ENCODE measurements at places on chromosomes 2 and 18.
A peak's percentile ranks its signal among the peaks of the same experiment; 100 is the strongest.

DNA sequence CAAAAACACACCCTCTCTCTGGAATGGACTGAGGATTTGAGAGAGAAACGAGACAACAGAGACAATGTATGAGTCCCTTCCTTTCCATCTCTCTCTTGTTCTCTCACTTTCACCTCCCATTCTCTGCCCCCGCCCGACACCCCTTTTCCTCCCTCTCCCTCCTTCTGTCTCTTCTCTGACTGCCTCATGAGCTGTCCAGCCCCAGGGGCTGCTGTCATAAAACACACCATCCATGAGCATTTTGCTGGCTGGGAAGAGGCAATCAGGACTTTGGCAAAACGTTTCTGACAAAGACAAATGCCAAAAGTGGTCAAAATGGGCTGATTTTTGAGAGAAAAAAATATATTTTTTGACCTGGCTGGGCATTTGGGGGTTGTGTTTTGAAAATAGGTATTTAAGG lies 377.2 kb downstream of the EN1 start:
- no peak for DNase-seq

DNA sequence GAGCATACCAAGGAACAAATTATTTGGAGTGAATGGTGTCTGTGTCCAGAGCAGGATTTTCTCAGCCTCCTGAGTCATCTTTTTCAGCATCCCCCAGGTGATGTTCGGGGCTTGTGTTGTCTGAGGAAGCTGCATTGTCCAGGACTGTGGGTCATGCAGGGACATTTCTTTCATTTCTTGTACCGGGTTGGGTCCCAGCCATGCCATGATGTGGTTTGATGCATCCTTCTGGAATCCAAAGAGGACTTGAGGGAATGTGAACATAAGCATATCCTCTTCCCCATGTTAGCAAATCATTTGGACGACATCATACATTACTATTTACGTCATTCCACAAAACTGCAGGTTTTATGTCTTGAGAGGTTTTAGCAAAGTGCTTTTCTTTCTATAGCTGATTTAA lies 797.8 kb downstream of the CCDC85A start:
- DNase-seq = no peak

GRCh38 chr2:5057891-5058351 lies 634.3 kb upstream of the SOX11 start:
- DNase-seq = no peak

DNA sequence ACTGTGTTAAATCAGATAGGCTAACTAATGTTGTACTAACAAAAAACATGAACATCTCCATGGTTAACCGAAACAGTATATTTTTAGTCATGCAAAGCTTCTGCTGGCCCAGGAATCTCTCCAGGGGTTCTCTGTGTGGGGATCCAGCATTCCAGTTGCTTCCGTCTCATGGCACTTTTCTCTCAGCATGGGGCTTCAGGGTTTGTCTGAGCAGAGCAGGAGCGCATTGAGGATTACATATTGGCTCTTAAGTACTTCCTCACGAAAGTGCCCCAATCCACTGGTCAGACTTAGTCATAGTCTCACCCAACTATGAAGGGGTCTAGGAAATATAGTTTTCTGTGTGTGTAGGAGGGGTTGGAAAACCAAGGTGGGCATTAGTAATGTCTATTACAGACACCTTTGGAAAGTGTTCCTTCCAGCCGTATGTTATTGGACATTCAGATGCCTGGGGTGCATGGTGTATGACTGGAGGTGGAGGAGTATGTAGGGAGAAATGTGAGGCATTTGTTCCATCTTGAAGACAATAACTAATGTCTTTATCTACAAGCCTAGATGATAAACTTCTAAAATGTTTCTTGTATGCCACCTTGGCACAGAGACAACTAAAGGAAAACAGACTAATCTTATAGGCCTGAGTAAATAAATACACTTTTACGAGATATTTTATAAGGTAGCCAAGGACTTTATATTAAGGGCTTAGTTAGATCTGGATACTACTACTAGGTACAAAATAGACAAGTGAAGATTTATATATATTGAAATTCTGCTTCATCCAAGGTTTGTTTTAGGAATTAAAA lies 123.8 kb upstream of the ZEB2 start:
- DNase-seq = no peak

GRCh38 chr2:102915128-102915527 lies 153.3 kb downstream of the TMEM182 start:
- no peak for DNase-seq

DNA sequence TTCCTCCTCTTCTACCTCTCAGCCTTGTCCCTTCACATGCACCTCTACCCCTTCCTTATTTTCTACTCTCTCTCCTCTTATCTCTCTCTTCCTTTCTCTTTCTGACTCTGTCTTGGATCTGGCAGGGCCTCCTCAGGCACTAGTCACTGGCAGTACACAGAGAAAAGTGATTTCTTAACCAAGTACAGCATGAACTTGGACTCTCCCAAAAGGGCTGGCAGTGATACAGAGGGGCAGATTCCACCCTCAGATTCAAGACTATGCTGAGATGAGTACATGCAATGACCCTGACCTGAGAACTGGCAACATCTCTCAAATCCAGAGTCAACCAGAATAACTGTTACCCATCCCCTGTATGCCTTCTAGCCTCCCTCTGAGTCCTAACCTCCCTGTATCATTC lies 4.3 kb downstream of the AOX1 start:
- DNase-seq = no peak

DNA sequence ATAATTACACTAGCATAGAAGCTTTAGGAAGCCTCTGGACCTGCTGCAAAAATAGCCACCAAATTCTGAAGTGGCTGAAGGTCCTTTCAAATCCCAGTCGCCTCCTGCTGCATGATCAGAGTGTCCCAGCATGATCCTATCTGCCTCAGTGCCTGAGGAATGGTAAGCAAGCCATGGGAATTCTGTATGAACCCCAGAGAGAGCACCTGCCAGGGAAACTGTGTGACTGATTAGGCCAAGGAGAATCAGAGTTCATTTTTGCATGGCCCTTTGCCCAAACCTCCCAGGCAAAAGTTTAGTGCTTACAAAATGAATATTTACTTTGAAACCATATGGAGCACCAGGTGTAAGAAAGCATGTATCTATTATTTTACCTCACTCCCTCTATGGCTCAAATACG lies 221.4 kb downstream of the ARL4C start:
- DNase-seq = no peak

GRCh38 chr2:211439011-211439410 lies 882.6 kb downstream of the CPS1 start:
- no peak for DNase-seq

DNA sequence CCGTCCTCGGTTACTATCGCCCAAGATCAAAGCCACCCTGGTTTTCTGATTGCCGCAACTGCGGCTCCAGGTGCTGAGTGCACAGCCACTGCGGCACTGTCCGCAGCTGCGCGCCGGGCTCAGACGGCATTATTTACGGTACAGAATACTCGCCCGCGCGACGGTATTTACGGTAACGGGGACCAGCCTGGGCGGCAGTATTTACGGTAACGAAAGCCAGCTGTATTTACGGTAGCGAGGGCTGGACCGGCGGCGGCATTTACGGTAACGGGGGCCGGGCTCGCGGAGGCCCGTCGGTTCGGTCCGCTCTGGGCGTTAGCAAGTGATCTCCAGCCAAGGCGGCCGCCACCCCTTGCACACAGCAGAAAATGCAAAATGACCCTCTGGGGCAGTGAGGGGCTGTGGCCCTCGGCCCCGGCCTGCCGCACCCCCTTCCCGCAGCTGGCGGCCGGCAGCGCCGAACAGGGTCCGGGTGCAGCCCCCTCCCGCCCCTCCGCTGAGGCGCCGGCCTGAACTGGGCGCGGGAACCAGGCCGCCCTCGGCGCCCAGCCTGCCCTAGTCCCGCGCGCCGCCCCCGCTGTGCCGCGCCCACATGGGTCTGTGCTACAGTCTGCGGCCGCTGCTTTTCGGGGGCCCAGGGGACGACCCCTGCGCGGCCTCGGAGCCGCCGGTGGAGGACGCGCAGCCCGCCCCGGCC lies at the start of gene GNAL:
Gene GNAL, plus strand, starts transcription at position 293 of the 697 bp plus-strand sequence. Its CDS starts 300 bp downstream, at position 593.
- DNase-seq = peak; percentile 47

DNA sequence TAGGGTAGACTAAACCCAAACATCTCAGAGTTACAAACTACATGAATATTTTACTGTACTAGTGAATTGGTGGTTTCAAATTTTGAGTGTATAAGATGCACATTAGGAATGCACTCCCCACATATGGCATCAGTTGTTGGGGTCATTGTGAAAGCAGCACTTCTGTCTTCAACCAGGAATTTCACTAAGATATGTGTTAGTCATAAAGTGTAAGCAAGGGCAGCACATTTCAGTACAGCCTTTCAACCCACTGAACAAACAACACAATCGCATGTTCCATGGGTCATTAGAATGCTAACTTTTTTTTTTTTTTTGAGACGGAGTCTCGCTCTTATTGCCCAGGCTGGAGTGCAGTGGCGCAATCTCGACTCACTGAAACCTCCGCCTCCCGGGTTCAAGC lies 164.1 kb upstream of the MAP2 start:
- DNase-seq = no peak

DNA sequence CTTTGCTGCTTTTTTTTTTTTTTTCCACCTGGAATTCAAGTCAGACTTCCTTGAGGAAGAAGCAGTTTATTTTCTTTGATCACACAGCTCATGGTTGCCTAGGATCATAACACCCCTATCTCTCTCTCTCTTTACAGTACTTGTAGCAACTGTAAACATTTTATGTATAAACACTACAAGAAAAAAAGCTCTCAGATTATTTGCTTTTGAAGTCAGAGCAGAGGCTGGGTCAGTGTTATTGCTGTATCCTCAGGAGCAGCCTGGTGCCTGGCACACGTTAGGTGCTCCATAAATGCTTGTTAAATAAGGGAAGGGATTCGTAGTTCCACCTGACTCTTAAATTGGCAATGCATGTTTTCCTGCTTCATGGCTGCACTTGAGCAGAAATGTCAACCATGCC lies 221.2 kb downstream of the TGIF1 start:
- DNase-seq = no peak

DNA sequence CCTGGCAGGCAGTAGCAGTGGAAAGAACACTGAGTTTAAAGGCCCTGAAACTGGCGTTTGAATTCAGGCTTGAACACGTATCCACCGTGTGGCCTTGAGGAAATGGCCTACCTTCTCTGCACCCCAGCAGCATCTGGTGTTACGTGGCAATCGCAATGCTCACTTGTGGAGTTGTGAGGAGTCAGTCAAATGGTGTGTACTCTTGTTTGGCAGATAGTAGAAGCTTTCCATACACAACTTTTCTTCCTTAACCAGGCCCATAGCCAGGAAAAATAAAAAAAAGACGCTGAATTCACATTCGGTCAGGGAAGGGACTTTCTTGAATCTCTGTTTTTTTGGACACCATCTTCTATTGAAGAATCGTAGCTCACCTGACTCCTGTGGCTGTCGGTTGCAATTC lies 1101.5 kb upstream of the KLHL29 start:
- DNase-seq = no peak

DNA sequence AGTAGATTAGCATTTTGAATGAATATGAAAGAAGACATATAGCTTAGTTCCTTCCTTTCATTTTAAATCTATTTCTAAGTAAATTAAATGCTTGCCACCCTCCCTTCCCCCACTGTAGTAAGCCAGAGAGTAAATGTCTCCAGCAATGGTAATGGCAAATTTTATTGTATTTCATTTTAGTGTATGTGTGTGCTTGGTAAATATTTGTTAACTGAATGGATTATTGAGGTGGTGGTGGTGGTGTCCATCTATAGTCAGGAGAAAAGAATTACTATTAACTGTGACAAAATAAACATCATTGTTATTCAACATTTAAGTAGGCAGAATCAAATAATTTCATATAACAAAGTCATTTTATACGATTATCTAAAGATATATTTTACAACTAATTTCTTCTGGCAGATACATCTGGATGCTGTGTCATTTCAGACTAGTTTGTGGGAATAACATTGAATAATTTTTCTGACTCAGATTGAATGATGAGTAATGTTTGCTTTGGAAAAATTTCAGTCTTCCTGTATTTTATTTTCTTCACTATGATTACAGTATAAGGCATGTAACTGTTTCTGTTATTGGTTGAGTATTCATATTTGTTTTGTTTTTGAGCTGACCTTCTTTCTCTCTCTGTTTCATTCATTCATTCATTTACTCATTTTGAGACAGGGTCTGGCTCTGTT lies 18.3 kb downstream of the ASXL3 start:
- no peak for DNase-seq

DNA sequence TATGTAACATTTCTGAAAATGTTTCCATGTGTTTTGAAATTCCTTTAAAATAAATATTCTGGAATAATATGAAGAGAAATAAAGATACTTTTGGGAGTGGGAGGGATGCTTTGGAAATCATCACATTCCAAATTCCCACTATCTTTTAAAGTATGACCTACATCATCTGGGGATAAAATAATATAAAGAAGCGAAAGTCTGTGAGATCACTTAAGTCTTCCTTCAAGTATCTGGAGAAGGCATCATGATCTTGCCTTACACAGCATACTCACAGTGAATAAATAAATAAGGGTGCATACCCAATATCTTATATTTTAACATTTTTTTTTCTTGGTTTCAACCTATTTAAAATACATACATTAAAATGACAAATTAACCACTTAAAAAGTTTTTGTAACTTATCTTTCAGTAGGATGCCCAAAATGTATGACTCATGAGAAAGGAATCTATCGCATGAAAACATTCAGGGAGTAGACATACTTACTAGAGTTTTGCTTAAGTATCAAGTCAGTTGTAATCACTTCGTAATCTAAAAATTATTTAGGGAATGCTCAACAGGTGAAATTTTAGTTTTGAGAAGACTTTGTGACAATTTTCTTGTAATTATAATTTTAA lies 248.3 kb upstream of the COL3A1 start:
- DNase-seq = no peak

- no peak for DNase-seq
These were observed 100.7 kb downstream of the MYT1L start for GRCh38 chr2:2230433-2230817.

DNA sequence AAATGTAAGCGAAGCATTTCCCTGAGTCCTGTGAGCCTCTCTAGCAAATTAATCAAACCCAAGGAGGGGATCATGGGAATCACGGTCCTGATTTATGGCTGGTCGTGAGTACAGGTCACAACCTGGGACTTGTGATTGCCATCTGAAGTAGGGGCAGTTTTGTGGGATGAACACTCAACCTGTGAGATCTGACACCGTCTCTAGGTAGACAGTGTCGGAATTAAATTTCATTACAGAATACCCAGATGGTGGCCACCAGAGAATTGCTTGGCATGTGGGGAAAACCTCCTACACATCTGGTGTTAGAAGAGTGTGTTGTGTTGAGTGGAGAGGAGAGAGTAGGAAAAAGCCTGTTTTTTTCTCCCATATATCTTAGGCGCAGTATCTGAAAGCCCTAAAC lies 12.5 kb downstream of the CAPN14 start:
- DNase-seq = no peak

- peak; percentile 36 for DNase-seq
These were observed 7.9 kb downstream of the PKP4 start for GRCh38 chr2:158464426-158465281.

DNA sequence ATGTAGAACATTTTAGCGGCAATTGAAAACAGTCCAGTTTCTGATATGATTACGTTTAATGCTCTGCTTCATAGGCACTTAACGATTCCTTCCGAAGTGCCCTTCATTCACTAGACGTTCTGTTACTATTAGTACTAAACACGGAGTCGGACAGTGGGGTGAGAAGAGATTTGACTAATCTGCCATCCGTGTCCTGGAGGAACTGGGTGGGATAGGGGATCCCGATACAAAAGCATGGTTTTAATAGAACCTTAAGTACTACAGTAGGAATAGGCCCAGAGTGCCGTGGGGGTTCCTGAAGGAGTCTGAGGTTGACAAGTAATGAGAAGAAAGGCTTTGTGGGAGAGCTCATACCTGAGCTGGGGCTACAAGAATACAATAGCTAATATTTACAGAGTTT lies 631 bp downstream of the MORN2 start:
- no peak for DNase-seq

Measured in CD4-positive, alpha-beta T cell treated with Interleukin-10 for 1 hour (primary cell).